Activated CD4-positive, CD25-positive, alpha-beta regulatory T cell treated with anti-CD3 and anti-CD28 coated beads, Interleukin-2, amount 50 U/mL, for 24 hours (primary cell): ENCODE measurements at places on chromosomes 1 and 21.

DNA sequence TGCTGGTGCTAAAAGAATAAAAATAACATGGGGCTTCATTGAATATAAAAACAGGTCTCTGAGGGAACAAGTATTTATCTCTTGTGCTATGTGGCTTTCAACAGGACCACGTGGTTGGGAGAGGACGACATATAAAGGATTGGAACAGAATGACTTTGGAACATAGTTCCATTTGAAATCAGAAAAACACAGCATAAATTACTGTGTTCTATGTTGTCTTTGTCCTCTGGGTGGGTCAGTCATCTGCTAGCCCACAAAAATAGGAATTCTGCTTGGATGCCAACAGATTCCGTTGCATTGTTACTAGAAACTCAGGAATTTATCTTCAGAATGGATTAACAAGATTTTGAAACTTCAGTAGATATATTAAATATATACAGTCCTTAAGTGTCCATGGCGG, 5.9 kb downstream of the CEP85 start:
- ATAC-seq, result no peak

- ATAC-seq, result no peak
These were observed 29.1 kb upstream of the SEC16B start for GRCh38 chr1:177998696-177999631.

DNA sequence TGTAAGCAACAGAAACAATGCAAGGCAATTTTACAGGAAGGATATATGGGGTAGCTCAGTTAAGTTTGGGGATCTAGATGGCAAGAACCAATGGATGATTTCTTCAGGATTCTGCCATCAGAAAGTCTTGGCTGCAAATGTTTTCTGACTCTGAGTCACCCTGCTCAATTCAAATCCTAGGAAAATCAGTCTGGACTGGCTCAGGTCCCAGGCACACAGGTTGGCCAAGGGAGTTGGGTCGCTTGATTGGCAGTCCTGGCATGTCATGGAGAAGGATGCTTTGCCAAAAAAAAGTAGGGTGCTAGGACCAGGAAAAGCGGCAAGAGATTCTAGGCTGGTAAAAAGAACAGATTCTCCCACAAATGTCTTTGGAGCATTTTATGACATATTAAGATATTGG, 28.9 kb upstream of the S1PR1 start:
- no peak for ATAC-seq

- no peak for ATAC-seq
These were observed 180.2 kb downstream of the ATG4C start for GRCh38 chr1:62964141-62964540.

GRCh38 chr1:51231120-51231519, 5.0 kb upstream of the RNF11 start:
- no peak for ATAC-seq

DNA sequence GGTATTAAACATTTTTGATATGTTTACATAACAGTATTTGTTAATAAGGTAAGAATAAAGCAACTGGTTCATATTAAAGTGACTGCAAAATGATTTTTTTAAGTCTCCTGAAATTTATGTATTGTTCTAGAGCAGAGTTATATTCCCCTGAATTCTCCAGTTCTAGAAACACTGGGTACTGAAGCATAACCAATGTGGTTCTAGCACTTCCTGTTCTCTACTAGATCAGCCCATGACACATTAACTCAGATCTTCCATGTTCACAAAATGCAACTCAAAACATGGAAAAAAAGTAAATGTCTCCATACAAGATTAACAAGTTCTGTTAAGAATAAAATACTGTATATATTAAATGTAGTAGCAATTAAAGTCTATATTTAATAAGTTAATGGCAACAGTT, 3.9 kb downstream of the NEGR1 start:
- ATAC-seq, result no peak

DNA sequence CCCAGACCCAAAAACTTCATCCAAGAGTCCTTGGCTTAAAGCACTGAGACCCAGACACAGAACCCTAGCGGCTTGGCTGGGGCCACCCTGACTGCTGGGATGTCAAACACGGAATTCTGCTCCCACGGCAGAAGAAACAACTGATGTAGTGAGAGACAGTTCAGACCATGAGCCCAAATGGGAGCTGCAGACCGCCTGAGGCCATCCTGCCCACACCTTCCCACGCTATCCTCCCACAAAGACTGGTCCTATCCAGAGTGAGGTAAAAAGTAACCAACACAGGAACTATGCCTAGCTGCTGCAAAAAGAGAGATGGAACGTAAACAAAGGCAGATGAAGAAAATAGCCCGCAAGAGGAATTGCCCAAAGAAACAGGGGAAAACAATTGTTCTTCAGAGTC, 203.3 kb downstream of the PTPRU start:
- ATAC-seq, result no peak
